ENCODE measurements at places on chromosomes 3 and 15.

- peak; percentile 11 for DNase-seq
Observed at GRCh38 chr3:186722457-186722856, 5.3 kb downstream of the KNG1 start.

- no peak for DNase-seq
Observed at GRCh38 chr3:195906865-195907683, 1.3 kb downstream of the TNK2 start.

DNA sequence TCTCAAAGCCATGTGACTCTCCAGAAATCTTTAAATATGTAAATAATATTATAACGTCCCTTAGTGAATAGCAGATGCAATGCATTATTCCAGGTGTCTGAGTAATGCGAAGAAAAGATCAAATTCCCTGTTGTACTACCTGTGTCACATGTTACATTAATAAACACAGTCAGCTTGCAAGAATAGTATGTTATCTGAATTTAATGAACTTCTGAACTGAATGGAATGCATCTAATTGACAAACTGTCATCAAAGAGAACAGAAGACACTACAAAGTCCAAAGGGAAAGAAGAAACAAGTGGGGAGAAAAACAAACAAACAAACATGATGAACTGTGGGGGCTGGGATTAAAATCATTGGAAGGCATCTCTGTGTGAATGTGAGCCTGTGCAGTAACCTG is 508.8 kb downstream of the LPP start:
- DNase-seq: no peak

GRCh38 chr15:61906961-61907752 is 153.1 kb downstream of the VPS13C start:
- DNase-seq: no peak

GRCh38 chr3:64612916-64613526 is 74.8 kb downstream of the ADAMTS9 start:
- no peak for DNase-seq

- DNase-seq: no peak
Observed at GRCh38 chr3:133360476-133360875, 39.4 kb upstream of the BFSP2 start.

- no peak for DNase-seq
Observed at GRCh38 chr3:99663977-99664376, 25.6 kb downstream of the COL8A1 start.

GRCh38 chr3:186098740-186099139 is 10.1 kb downstream of the ETV5 start:
- DNase-seq: no peak

- no peak for DNase-seq
Observed at GRCh38 chr3:138375447-138375846, 27.1 kb downstream of the MRAS start.

- DNase-seq: peak; percentile 57
Observed at GRCh38 chr15:75727851-75728715, 15.4 kb upstream of the CSPG4 start.

DNA sequence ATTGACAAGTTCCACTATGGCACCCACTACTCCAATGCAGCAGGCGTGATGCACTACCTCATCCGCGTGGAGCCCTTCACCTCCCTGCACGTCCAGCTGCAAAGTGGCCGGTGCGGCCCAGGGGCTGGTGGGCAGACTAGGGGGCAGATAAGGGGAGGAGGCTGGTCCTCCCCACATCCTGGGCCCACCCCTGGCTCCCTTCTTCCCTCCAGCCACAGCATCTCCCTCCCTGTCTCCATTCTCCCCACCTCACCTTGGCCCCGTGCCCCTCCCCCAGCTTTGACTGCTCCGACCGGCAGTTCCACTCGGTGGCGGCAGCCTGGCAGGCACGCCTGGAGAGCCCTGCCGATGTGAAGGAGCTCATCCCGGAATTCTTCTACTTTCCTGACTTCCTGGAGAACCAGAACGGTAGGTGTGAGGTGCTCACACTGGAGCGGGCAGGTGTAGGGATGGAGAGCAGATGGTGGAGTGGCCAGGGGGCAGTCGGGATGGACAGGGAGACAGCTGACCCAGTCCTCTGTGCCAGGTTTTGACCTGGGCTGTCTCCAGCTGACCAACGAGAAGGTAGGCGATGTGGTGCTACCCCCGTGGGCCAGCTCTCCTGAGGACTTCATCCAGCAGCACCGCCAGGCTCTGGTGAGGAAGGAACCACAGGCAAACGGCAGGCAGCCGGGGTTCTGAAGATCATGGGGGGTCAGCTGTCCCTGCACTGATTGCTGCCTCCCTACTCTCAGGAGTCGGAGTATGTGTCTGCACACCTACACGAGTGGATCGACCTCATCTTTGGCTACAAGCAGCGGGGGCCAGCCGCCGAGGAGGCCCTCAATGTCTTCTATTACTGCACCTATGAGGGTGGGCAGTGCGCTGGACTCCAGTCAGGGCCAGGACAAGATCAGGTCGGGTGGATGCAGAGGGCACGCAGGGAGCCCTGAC is 26.0 kb downstream of the NBEAL2 start:
- no peak for DNase-seq

DNA sequence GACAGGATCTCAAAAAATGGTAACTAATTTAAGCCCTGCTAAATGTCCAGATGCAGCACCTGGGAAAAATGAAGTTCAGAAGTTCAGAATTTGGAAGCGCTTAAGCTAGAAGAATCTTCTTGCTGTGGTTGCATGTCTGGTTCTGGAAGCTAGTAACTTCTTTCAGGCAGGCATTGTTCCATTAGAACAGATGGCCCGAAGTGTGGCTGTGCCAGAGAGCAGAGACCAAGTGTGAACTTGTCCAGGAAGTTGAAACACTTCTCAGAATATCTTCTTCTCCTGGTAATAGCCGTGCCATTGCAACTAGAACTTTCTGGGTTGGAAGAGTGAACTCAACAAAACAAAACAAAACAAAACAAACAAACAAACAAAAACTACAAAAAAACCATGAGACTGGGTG is 80.0 kb downstream of the MITF start:
- no peak for DNase-seq

- no peak for DNase-seq
Observed at GRCh38 chr3:111769992-111770352, 89.1 kb upstream of the PHLDB2 start.

DNA sequence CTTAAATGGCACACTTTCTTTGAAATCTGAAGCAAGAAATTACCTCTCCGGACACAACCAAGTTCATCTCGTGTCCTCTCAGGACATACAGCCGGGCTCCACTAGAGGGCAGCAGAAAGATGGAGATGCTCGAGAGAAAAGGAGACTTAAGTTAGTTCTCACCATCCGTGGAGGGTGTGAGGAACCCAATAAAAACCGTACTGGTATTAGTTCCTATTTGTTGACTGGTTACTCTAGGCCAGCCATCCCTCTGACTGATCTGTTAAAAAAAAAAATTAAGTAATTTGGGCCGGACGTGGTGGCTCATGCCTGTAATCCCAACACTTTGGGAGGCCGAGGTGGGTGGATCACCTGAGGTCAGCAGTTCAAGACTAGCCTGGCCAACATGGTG is 7.9 kb upstream of the CYP11A1 start:
- DNase-seq: peak; percentile 77

- DNase-seq: peak; percentile 72
Observed at GRCh38 chr15:59918994-59919951, 84.8 kb upstream of the FOXB1 start.

GRCh38 chr3:22581007-22581406 is 622.1 kb upstream of the UBE2E2 start:
- DNase-seq: no peak

DNA sequence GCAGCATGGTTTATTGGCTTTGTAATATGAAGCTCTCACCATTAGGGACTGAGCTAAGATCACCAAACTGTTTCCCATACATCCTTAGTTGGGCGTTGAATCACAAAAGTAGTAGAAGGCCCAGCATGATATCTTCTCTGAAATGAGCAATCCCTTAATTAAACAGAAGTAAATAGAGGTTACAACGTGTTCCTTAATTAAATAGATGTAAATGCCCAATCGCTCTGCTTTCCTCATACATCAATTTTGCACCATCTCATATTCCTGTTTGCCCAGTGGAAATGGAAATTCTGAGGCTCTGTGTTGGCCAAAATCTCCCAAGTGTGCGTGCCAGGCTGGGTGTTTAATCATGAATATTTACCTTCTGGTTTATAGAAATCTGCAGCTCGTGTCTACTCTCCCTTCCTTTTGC is 107.4 kb upstream of the FOXB1 start:
- DNase-seq: no peak

- DNase-seq: no peak
Observed at GRCh38 chr15:78220713-78221112, 13.7 kb downstream of the ACSBG1 start.

- DNase-seq: peak; percentile 5
Observed at GRCh38 chr3:23405081-23405480, 202.0 kb downstream of the UBE2E2 start.

DNA sequence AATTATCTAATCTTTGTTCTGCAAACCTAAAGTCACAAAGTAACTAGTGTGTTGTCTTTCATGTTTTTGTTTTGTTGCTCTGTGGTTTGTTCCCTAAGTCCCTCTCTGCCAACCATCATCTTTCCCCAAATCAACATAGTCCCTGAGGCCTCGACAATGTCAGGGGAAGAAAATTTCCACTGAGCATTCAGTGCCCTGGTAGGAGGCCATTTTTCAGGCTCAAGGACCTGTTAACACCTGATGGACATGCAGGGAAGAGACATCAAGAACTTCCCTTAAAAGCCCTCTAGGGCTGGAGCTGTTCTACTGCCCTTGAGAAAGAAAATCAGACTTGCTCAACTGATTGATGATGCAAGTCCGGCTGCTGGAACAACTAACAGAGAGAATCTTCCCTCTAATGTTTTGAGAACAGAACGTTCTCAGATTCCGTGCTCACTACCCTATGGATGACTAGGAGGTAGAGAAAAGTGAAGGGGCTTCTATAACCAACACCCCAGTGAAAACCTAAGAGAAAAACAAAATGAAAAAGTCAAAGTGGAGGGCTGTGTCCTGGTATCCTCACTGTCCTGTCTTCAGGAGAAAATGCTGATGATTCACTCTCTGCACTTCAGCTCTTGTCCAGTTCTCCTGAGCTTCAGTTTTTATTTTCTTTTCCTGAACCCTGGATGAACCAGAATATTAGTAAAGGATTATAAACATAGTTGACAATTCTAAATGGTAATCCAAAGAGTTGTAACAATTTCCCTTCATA is 373.1 kb downstream of the FOXP1 start:
- DNase-seq: no peak

GRCh38 chr3:159910991-159911663 is 77.5 kb upstream of the IL12A start:
- peak; percentile 59 for DNase-seq

GRCh38 chr15:59367022-59367451 is 5.6 kb downstream of the MYO1E start:
- no peak for DNase-seq

DNA sequence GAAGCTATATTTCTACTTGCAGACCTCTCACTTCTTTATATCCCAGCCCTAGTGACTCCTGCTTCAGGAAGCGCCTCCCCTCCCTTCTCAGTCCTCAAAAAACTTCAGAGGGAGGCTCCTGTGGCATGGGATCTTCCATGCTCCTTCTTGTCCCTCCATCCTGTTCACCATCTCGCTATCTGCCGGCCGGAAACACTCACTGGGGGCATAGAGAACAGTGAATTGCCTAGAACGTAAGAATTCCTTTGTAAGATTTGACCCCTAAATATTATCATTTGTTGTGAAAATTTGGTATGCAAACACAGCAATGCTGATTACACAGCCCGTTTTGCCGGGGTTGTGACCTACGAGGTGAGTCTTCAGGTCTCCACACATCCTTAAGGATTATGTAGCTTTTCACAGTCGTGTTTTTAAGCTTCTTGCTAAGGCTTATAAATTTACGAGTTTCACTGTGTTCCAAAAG is 218.7 kb upstream of the ATP10A start:
- DNase-seq: no peak

- DNase-seq: no peak
Observed at GRCh38 chr15:35436422-35436821, 109.5 kb downstream of the DPH6 start.

DNA sequence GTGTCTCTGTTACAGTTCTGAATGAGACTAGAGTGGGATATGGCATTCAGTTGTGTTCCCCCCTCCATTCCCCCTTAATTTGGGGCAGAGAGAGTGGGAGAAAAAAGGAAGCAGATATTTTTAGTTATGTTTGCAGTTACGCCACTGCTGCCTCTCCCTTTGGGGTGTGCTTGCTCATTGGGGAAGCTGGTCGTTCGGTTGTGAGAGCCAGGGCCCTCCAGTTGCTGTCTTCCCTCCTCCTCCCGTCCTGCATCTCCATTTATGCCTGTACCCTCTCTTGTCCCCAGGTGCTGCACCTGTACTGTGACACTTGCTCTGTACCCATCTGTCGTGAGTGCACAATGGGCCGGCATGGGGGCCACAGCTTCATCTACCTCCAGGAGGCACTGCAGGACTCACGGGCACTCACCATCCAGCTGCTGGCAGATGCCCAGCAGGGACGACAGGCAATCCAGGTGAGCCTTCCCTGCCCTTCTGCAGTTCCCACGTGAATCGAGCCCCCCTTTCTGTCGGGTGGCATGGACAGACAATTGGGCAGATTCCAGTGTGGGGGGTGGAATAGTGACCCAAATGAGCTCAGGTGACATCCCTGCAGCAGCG is 55.8 kb downstream of the TRIM71 start:
- no peak for DNase-seq

- no peak for DNase-seq
Observed at GRCh38 chr3:167487556-167487955, 13.7 kb upstream of the SERPINI2 start.

DNA sequence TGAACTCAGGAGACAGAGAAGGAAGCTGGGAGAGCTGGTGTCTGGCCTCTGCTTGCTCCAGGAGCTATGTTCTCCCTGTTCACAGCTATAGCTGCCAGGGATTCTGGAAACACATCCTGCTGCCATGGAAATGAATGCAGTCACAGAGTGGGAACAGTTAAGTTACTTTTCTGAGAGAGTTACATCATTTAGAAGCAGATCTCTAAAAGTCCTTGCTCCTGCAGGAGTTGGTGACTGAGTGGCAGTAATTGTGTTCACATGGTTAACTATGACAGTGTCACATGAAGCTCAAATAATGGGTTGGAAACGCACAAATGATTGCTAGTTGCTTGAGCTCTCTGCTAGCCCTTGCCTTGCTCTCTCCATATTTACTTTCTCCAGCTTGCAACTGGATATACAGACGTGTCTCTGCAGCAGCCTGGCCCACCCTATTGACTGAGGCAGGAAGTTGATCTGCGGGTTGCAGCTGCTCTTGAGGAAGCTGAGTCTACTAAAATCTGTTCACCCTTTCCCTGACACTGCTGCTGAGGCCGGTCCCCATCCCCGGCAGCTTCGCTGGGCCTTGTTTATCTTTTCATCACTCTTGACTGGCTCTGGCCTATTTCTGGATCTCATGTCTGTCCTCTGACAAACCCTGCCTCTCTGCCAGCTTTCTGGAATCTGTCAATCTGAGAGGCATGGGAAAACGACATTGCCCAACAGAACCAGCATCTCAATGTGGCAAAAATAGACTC is 16.7 kb upstream of the ISLR start:
- DNase-seq: no peak

- DNase-seq: no peak
Observed at GRCh38 chr3:10377148-10377725, 56.3 kb upstream of the SEC13 start.
